ENCODE measurements at places on chromosomes 12 and 14.
A peak's percentile ranks its signal among the peaks of the same experiment; 100 is the strongest.

- no peak for DNase-seq
These were observed 144.2 kb downstream of the PLEKHA5 start for GRCh38 chr12:19273482-19274330.

- no peak for DNase-seq
These were observed 20.5 kb downstream of the RILPL1 start for GRCh38 chr12:123512838-123513665.

GRCh38 chr12:123104809-123105208, 46.1 kb downstream of the PITPNM2 start:
- no peak for DNase-seq

DNA sequence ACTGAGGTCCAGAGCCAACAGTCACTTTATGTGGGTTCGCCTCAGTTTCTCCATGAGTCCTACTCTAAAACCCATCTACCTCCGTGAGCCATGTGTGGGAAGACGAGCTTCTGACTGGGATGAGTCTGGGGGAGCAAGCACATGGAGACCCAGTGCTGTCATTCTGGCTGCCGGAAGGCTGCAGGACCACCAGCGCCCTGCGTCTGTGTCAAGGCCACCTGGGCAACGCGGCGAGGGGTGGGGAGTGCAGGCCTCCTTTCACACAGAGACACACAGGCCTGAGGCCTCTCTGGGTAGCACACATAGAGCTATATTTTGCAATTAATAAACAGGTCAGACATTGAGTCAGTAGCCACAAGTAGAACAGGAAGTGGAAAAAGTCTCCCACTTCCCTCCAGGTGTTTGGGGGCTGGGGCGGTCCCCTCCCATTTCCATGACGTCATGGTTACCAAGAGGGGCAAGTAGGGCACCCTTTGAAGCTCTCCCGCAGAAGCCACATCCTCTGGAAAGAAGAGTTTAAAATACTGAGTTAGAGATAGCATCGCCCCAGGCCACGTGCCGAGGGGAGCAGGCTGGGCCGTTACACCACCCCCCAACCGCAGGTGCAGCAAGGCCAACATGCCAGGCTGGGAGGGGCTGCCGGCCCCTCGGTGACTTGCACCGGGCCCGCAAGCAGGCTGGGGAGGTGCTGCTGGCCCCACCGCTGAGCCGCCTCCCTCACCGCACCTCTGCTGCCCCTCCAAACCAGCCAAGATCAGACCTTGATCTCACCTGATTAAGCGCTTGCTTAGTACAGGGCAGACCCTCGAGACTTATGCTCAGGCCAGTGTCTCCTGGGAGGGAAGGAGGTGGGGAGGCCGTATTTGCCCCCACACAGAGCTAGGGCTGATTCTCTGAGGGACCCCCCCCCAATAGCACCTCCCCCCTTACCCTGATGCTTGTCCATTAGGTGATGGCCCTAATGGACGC, 32.7 kb downstream of the DAD1 start:
- peak; percentile 98 for DNase-seq

DNA sequence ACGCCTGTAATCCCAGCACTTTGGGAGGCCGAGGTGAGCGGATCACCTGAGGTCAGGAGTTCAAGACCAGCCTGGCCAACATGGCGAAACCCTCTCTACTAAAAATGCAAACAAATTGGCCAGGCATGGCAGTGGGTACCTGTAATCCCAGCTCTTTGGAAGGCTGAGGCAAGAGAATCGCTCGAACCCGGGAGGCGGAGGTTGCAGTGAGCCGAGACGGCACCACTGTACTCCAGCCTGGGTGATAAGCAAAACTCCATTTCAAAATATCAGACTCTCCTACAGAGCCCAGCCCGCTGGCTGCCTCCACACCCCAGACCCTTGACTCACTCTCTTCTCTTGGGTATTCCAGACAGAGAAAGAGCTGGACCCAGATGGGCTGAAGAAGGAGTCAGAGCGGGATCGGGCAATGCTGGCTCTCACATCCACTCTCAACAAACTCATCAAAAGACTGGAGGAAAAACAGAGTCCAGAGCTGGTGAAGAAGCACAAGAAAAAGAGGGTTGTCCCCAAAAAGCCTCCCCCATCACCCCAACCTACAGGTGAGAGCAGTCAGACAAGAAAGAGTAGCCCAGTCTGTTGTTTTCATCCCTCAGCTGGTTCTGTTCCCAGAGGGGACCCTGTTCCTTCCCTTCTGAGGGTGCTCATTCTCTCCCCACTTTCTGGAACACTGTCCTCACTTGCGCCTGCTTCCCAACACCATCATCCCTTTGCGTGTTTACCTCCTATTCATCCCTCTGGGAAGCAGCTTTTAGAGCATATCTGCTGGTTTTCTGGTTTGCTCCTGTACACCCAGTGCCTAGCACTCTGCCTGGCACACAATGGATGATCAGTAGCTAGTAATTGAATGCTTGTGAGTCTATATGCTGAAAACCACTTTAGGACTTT, 19.7 kb downstream of the AGAP2 start:
- DNase-seq = no peak

DNA sequence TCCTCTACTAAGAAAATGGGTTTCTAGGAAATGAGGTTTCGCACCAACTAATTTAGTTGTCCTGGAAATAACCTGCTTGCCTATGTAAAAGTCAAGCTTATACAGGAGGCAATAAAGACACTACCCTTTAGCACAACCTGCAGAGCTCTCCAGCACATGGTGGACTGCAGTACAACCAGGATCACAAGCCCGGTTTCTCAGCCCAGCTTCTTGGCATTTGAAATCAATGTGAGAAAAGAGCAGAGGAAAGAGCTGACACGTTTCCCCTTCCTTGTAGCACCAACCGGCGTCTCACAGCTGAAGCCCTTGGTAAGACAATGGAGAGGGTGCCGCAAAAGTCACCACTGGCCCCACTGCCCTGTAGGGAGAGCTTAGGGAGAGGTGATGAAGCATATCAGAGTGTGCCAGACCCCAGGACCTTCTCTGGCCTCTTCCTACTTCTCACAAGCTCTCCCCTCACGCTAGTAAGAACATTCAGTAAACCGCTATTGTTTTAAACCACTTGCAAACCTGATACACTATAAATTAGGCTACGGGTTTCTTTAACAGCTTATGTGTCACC, 8.6 kb downstream of the SPTLC2 start:
- DNase-seq = no peak

DNA sequence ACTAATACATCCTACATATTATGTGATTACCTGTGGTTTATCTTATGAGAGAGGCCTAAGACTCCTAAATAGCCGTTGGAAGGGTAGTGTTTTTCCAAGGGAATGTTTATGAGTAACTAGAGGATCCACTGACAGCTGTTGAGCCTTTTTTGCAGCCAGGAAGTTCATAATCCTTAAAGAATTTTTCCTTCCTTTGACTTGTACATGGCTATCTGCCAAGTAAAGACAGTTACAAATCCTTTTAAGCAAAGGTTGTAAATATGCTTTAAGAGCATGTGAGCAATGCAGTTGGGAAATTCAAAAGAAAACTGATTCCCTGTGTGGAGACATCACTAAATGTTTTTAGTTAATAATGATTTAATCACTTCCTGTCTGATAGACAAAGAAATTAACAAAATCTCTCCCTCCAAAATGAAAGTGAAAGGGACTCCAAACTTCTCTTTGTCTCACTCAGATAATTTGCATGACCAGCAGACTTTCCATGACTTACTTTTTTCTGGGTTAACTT, 333.8 kb downstream of the PDZRN4 start:
- no peak for DNase-seq

- DNase-seq = no peak
These were observed 29.0 kb downstream of the PPFIBP1 start for GRCh38 chr12:27552886-27553560.

All from NK-92 treated with Interleukin-12 subunit alpha and Interleukin-12 subunit beta, amount 100 ng/mL, for 24 hours (cell line).